ENCODE measurements at places on chromosomes 7 and 10.
A peak's percentile ranks its signal among the peaks of the same experiment; 100 is the strongest.

- no peak for DNase-seq
Observed at GRCh38 chr7:31261341-31261740, 79.2 kb downstream of the NEUROD6 start.

- no peak for DNase-seq
Observed at GRCh38 chr7:107559864-107560263, 3.9 kb downstream of the COG5 start.

DNA sequence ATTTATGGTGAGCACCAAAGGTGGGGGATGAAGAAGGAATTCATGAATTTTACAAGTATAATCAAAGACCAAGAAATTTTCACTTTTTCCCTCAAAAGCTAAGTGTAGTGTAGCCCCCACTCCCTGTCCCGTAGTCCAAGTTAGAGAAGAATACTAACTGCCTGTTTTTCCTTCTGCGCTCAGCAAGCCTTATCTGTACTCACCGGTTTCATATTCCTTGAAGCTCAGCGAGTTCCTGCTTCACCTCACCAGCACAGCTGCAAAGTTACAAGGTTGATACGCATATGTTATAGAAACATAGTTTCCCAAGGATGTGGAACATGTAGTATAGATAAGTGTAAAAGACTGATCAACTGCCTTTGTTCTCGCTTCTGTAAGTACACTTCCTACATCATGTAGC, 16.0 kb upstream of the ZNF33B start:
- DNase-seq: no peak

DNA sequence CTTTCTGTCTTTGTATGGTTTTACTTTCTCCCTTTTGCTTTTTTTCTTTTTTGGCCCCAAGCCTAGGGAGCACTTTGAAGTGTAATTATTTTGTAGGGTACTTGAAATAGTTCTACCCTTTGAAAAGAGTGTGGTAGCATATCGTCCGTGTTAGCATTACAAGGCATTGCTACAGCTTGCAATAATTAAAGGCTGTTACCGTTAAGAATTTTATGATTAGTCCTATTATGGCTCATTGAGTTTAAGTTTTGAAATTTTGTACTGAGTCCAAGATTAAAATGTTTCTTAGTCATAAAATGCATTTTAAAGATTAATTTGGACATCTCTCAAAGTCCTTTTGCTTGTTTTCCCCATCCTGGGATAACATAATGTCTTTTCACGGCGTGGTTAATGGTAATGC, 490.0 kb upstream of the LRRN3 start:
- DNase-seq: no peak

GRCh38 chr10:77746047-77746707, 108.6 kb upstream of the KCNMA1 start:
- DNase-seq: no peak

- DNase-seq: no peak
Observed at GRCh38 chr10:33734393-33735155, 400.1 kb upstream of the NRP1 start.

DNA sequence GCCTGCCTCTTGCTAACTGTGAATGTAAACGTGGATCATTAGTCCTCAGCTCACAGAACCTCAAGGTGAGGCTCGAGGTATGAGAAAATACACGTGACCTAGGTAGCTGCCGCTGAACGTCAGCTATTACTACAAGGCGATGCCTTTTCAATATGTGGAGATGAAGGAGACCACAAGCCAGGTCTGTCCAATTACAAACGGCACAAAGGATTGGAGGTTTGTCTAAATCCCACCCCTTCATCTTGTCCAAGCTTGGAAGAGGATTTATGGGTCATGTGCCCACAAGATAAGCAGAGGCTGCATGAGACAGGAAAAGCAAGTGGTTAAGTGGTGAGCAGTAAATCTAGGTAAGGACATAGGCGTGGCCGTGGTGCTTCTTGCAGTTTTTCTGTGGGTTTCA, 3.4 kb downstream of the H2BK1 start:
- peak; percentile 51 for DNase-seq

Measured in MV-4-11 (cell line).